ENCODE measurements at places on chromosomes 12 and 14.

DNA sequence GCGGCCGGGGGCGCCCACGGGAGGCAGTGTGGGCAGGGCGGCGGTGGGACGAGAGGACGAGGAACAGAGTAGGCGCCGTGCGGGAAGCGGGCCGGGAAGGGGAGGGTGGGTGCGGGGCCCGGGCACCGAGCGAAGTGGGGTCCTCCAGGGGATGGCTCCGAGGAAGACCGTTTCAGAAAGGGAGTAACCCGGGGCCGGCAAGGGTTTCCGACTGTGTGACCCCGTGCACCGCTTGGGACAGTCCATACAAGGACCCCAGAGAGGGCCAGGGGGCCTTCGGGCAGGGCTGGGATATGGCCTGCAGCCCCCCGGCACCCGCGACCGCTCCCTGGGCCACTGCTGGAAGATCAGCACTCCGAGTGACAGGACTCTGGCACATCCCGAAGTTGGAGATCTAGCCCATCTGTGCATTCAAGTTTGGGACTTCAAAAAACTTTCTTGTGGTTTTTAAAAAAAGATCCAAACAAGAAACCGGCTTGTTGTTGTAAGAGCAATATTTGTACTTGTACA is 448 bp downstream of the TSPAN9 start:
- peak; percentile 58 for DNase-seq

DNA sequence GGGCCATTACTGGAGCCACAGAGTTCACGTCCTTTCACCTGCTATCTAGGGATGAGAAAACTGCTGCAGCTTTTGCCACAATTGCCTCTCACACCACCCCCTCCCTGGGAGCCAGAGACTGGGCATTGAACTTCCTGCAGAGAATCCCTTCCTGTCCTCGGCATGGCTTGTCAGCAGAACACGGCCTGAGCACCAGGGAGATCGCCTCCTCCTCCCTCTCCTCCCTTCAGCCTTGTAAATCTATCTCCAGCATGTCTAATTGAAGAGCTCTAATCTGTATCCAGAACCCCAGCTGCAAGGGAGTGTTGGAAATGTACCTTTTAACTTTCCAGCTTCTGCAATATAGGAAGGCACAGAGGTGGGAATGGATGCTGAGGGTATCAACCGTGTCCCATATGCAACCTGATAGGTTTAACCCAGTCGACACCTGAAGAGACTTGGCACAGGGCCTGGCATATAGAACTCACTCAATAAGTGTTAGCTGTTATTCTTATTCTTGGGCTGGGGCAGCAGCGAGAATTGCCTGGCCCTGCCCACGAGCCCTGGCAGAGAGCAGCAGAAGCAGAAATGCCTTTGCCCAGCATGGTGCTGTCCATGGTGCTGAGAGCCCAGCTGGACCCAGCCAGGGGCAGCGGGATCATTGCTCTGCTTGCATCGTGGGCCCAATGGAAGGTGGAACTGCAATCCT is 26.8 kb downstream of the TMEM63C start:
- peak; percentile 83 for DNase-seq

- no peak for DNase-seq
Measured at GRCh38 chr12:27431185-27431584, 15.4 kb upstream of the SMCO2 start.

DNA sequence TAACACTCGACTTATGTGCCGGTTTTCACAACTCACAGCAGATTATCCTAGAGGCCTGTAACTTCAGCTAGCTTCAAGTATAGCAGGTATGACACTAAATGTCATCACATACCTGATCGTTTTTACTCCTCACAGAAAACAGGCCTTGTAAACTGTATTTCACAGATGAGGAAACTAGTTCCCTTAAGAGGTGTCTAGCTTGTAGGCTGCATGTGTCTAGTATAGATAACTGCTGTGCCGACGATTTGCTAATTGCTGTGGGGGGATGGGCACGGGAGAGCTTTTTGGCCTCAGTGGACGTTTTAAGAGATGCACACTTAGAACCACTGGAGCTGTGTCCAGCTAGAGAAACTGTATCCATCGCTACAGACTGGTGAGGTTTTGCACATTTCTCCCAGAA is 78.8 kb downstream of the PAPOLA start:
- DNase-seq: no peak

GRCh38 chr14:105182296-105183020 is 1.3 kb upstream of the NUDT14 start:
- no peak for DNase-seq

DNA sequence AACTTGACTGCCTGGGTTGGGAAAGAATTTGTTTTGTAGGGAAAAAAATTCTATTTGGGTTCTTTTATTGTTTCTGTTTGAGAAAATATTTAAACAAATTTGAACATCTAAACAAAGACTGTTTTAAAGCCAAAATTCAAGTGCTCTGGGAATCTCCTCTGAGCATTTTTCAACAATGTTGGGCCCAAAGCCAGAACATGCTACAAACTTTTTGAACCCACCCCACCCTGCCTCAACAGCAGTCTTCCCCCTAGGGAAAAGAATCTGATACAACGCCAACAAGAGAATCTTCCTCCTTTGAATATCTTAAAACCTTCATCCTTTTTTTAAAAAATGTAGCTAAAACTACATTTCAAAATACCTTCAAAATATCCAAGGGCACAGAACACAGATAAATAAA is 20.4 kb upstream of the NID2 start:
- DNase-seq: no peak

DNA sequence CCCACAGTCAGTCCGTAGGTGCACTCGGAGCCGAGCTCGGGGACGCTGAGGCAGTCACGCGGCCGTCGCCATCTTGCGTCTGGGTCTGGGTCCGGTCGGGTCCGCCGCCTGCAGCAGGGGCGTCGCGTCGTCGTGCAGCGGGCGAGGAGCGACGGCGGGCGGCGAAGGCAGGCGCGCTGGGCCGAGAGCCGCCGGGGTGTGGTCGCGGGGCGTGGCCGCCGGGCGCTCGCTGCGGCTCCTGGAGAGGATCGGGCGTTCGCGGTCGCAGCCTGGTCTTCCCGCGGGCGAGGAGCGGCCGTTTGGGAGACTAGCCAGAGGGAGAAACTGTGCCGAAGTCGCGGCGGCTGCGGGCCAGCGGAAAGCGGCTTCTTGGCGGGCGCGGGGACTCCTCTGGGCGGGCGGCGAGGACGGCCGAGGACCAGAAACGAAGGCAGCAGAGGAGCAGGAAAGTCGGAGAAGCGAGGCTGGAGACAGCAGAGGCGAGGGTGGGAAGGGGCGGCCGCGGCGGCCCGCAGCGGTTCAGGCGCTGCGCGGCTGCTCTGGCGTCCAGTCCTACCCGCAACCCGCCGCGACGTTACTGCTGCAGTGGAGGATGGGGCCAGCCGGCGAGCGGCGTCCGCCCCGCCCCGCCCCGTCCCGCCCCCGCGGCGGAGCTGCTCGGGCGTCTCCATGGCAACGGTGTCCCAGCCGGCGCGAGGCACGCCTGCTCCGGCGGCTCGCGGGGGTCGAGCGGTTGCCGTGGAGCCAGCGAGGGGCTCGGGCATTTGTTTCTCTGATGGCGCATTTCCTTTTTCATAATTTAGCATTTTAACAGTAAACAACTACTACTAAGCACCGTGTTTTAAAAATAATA is at the start of gene PNMA1:
PNMA1 (minus strand) TSS at position 582 of the 853 bp plus-strand sequence. CDS start 745 bp downstream, outside the sequence.
- DNase-seq: peak; percentile 95

GRCh38 chr12:81365284-81365683 is 287.4 kb downstream of the ACSS3 start:
- DNase-seq: no peak

DNA sequence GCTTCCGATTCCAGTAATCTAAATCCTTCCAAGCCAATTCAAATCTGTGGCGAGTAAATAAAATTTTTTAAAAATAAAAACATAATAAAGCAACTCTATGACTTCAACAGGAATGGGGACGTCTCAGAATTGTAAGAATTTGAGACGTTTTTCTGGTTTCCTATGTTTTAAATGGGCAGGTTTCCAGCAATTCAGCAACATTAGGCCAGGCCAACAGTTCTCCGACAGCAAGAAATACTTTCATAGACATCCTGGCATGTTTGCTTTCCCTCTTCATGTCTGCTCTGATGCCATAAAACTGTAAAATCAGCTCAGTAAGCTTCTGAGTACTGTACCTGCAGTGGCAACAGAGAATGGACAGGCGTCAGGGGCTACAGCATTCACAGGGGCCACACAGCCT is 35.8 kb upstream of the DICER1 start:
- DNase-seq: no peak

DNA sequence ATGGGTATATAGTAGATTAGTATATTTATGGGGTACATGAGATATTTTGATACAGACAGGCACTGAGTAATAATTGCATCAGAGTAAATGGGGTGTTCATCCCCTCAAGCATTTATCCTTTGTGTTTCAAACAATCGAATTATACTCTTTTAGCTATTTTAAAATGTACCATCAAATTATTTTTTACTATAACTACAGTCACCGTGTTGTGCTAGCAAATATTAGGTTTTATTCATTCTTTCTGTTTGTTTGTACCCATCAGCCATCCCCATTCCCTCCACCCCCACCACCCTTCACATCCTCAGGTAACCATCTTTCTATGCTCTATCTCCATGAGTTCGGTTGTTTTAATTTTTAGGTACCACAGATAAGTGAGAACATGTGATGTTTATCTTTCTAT is 115.8 kb downstream of the NUBPL start:
- DNase-seq: no peak

- no peak for DNase-seq
Measured at GRCh38 chr14:91335191-91336092, 82.2 kb downstream of the CCDC88C start.

GRCh38 chr12:110182281-110182680 is 58.1 kb downstream of the IFT81 start:
- DNase-seq: no peak

- no peak for DNase-seq
Measured at GRCh38 chr14:100735271-100735670, 8.6 kb downstream of the DLK1 start.

GRCh38 chr14:101173698-101174521 is 270.4 kb upstream of the RTL1 start:
- no peak for DNase-seq

GRCh38 chr12:16606991-16607390 is 1.0 kb upstream of the LMO3 start:
- DNase-seq: no peak

DNA sequence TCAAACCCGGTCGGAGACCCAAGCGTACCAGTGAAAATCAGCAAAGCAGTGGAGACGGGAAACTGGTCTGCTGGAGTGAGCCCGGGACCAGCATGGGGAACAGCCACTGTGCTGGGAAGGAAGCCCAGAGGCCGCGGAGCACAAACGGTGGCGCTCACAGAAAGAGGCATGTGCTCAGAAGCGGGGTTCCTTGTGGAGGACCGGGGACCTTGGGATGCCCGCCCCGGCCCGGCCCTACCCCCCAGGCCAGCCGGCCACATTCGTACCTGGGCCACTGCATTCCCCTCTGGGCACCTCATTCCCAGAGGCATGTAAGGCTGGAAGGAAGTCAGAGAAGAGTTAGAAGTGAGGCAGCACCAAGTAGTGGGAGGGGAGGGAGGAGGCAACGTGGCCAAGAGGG is 79.3 kb downstream of the RFLNA start:
- no peak for DNase-seq

GRCh38 chr12:108989376-108989775 is 31.5 kb downstream of the SVOP start:
- DNase-seq: no peak

GRCh38 chr14:61866932-61867920 is 105.0 kb downstream of the SNAPC1 start:
- DNase-seq: no peak

- DNase-seq: no peak
Measured at GRCh38 chr12:120314220-120314619, 12.1 kb downstream of the SIRT4 start.

DNA sequence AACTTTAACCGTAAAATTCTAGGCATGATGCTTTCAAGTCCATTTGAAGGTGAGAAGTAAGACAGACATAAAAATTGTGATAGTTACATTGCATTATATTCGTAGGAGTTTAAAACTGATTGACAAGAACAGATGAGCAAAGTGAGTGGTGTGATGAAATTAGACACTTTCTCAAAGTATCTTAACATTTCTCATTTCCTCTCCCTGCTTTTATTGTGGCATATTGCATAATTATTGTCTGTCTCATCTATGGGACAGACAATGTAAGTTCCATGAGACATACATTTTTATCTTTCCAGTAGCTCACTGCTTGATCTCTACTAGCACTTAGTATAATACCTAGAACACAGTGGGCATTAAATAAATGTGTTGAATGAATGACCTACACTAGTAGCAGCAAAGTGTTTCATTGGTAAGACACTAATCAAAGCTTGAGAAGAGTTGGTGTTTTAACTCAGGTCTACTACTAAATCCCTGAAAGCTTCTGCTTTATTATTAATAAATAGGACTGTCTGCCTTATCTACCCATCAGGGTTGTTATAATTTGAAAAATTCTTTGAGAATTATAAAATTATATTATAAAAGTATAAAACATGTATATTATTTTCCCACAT is 19.0 kb downstream of the A2M start:
- no peak for DNase-seq

DNA sequence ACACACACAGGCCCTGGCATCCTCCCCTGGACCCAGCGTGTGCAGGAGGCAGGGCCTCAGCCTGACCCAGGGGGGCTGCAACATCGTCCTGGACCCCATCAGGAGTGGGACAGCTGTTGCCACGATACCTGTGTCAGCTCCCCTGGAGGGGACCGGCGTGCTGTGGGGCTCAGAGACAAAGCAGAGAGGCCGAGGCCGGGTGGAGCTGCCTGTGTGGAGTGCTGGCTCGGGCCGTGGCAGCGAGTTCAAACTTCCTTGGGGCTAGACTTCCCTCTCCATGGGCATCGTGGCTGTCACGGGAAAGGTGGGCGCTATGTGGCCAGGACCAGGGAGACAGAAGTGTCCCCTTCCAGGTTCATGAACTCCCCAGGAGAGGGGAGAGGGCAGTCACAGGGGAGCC is 155.0 kb upstream of the SFSWAP start:
- no peak for DNase-seq
